Activated CD4-positive, alpha-beta T cell treated with anti-CD3 and anti-CD28 coated beads for 36 hours (primary cell): ENCODE measurements at places on chromosomes 4 and X. TPM values are rescaled to one million over a fixed set of nuclear protein-coding genes. Genes with fewer than 3 reads are reported as not detected.

Gene DUSP21
- not detected for total RNA-seq

Gene VSIG1
- total RNA-seq = 0.75 TPM

Gene CENPVL1
- total RNA-seq = not detected

Gene REPS2
- not detected for total RNA-seq

Gene BRS3
- not detected for total RNA-seq

DNA sequence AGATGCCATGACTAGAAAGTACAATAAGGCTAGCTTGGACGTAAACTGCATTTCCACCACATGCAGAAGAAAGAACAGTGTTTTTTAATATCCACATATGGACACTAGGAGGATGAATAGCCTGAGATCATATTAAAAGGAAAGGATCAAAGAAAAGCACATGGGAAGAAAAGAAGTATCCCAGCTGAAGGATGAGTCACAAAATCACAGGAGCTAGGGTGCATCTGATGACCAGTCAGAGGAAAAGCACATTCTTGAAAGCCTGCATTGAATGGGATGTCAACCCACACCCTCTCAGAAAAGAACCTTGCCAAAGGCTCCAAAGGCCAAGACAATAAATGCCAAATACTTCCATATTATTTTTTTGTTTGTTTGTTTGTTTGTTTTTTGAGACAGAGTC is 56.8 kb upstream of the PRDX4 start:
- DNase-seq = no peak

- DNase-seq = no peak
These were observed 36.8 kb upstream of the TAPT1 start for GRCh38 chr4:16263056-16263455.

GRCh38 chr4:123807866-123808265 is 411.3 kb downstream of the SPRY1 start:
- DNase-seq = no peak

DNA sequence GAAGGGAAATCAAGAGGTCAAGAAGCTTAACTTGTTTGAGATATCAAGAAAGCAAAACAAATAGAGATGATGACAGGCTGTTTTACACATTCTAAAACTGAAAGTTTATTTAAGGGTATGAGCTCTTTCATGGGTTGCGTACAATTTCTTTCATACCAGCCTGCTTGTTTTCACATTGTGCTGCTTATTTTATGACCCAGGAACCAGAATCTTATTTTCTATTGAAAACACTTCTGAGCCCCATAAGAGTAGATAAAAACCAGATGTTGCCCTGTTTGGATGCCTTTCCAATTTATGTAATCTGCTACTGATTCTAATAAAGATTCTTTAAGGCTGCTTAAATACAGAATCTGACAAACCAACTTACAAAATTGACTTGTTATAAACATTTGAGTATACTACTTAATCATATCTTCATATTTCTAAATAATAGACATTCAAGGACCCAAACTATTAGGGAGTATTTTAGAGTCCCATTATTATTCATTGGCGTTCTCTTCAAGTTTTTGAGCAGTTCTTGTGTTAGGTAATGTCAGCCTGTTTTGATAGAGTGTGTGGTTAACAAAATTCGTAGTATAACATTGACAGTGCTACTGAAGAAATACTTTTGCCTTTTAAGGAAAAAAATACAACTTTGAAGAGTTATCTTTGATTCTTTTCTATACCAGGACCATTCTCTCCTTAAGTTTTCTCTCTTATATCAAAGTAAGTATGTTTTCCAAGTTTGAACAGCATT is 74.4 kb downstream of the PDLIM5 start:
- DNase-seq = no peak

GRCh38 chrX:134547047-134547679 is 87.2 kb downstream of the HPRT1 start:
- no peak for DNase-seq

DNA sequence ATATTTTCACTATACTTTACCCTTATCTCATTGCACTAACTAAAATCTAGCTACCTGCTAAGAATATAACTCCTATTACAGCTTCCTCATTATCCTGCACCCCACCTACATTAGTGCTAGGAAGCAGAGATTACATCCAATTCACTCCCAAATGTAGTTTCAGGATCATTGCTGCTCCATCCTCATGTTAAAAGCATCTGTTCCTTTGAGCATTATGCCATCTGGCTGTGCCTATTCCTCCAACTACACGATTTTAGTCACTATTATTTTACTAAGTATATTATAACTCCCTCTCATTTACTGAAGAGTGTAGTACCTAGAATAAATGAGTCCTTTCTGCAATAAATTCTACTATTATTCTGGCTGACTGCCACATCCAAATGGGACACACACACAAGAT is 1586.9 kb downstream of the TECRL start:
- DNase-seq = no peak

GRCh38 chr4:168849997-168850396 is 160.1 kb downstream of the CBR4 start:
- DNase-seq = no peak

GRCh38 chr4:176377780-176378179 is 58.0 kb downstream of the SPCS3 start:
- no peak for DNase-seq

DNA sequence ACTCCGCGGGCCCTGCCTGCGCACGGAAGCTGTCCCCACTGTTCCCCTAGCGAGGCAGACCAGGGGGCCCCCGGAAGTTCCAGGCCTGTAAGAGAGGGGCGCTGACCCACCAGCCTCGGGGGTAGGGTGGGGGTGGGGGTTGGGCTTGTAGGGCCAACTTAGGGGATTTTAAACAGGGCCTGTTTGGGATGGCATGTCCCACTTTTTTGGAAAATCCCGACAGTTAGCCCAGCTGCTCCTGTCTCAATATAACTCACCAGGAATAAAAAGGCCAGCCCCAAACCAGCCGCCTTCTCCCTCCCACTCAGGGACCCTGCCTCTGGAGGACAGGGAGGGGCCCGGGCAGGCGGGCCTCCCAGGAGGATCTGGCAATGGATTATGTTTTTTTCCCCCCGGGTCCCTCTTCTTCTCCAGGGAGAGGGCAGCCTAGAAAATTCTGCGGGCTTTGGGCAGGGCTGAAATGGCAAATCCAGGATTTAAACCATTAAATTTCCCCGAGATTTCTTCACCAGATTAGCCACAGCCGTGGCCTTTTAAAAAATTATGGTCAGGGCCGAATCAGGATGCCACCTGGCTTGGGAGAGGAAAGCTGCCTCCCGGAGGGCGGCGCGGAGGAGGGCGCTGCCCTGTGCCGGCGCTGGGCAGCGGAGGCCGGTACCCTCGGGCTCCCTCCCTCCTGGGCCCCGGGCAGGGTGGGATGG is 957 bp downstream of the PPP2R2C start:
- no peak for DNase-seq

DNA sequence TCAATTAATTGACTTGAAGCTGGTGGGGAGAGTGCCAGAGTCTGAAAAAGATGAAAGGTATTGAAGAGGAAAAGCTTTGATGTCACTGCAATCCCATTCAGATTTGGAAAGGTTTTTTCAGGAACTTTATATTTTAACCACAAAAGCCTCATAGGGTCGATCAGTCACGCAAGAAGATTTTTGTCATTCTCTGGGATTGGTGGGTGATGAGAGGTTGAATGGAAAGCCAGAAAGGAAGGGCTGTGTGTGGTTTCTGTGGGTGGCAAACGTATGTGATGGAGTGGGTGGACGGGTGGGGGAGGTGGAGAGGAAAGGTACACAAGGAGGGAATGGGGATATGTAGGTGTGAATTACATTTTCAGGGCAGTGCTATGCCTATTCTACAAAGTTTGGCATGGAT is 173.8 kb upstream of the SCML1 start:
- DNase-seq = peak; percentile 7

DNA sequence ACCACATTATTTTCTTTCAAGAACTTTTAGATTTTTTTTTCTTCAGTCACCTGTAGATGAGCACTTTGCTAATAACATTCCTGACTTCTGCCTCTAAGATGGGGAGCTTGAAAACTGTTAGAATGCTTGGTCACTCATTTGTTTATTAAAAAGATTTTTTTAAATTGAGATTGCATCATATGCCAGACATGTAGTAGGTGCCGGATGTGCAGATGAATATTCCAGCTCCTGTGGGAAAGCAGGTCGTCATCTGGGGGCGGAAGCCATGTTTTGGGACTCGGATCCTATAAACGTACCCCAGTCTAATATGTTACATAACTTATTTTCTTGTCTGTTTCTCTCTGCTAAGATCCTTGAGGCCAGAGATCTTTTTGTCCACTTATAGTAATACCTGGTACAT is 236.8 kb downstream of the ARHGAP10 start:
- DNase-seq = no peak

DNA sequence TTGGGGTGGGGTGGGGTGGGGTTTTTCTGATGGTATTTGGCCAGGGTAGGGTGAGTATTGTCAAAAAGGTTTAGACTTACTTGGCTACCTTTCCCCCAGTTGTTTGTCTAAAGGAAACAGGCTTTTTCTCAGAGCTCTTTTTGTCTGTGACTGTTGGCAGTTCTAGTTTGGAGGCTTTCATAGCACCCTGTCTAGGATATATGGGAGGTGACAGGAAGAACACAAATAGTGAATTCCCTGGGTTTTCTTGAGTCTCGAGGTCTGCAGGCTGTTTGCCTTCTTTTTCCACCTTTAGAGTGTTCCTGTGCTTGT is 13.5 kb downstream of the RPS6KA3 start:
- DNase-seq = no peak
